MM.1S (cell line): ENCODE measurements at places on chromosomes 4 and X.

- no peak for DNase-seq
- no peaks in the 10 kb centered on the region for H3K36me3 ChIP-seq
- no peaks in the 10 kb centered on the region for H3K27me3 ChIP-seq
- H3K27ac ChIP-seq: no peak overlapping the region
Observed at GRCh38 chrX:4878640-4879039, 1165.2 kb upstream of the PRKX start.

DNA sequence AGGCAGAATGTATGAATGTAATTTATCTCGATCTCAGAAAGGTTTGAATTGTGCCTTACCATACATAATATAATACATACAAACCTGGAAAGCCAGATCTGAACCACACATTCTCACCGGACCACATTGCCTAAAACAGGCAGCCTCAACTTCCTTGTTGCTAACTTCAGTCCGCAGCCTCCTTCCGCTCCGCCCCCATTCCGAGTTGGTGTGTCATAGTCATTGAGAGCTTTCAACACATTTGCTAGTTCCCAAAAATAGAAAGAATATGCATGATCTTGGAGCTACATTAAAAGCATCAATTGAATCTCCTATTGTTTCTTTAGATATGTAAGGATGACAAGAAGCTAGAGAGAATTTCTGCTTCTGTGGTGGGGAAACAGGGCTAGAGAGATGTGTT, 127.2 kb downstream of the ARHGEF9 start:
- no peaks in the 10 kb centered on the region for H3K27me3 ChIP-seq
- no peak for DNase-seq
- no peaks in the 10 kb centered on the region; the same call in 1 of the 2 replicates for H3K36me3 ChIP-seq
- H3K4me3 ChIP-seq: no peak overlapping the region

- H3K27ac ChIP-seq: no peak overlapping the region
- no peaks in the 10 kb centered on the region for H3K27me3 ChIP-seq
- no peak overlapping the region for H3K4me3 ChIP-seq
Observed at GRCh38 chrX:41265615-41266014, 68.3 kb upstream of the DDX3X start.

- H3K27ac ChIP-seq: no peak overlapping the region
- no peaks in the 10 kb centered on the region for H3K27me3 ChIP-seq
- DNase-seq: no peak
- no peak overlapping the region for H3K4me3 ChIP-seq
- H3K4me1 ChIP-seq: no peaks in the 10 kb centered on the region
Observed at GRCh38 chr4:34466411-34466810, 1777.9 kb downstream of the ARAP2 start.

GRCh38 chr4:24002330-24002966, 112.6 kb upstream of the PPARGC1A start:
- no peak overlapping the region for H3K27ac ChIP-seq
- H3K36me3 ChIP-seq: no peaks in the 10 kb centered on the region
- no peaks in the 10 kb centered on the region for H3K4me1 ChIP-seq
- H3K27me3 ChIP-seq: no peaks in the 10 kb centered on the region
- no peak overlapping the region for H3K4me3 ChIP-seq

DNA sequence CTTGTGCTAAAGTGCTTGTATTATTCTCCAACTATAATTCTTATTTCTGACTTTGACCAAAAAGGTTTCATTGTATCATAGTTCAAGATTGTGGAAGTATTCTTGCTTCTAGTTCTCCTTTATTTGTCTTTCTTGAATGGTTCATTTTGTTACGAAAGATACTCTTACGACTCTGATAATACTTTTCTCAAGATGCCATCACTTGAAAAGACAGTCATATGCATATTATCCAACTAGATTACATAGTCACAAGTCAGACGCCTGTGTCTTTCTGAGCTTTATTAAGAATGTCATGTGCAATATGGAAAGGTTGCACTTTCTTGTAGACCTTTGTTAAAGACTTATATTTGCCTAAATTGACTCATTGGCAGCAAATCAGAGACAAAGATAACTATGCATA, 71.4 kb upstream of the HPGD start:
- H3K4me1 ChIP-seq: no peaks in the 10 kb centered on the region
- H3K4me3 ChIP-seq: no peak overlapping the region

DNA sequence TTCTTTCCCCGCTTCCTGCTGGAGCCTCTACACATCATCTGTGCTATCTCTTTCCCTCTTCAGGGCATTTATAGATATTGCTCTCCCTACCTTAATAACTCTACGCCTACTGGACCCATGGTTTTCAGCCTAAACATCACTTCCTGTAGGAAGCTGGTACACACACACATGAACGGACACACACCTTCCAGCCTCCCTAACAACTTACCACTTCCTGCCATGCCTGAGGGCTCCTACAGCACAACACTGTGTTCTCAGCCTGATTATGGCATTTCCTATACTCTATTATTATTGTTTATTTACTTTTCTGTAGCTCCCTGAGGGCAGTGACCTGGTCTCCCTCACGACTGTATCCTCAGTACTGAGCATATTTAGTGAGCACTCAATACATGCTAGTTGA, 163.6 kb upstream of the MAP3K15 start:
- no peak overlapping the region for H3K27ac ChIP-seq
- H3K4me3 ChIP-seq: no peak overlapping the region
- H3K27me3 ChIP-seq: no peaks in the 10 kb centered on the region
- no peak for DNase-seq

DNA sequence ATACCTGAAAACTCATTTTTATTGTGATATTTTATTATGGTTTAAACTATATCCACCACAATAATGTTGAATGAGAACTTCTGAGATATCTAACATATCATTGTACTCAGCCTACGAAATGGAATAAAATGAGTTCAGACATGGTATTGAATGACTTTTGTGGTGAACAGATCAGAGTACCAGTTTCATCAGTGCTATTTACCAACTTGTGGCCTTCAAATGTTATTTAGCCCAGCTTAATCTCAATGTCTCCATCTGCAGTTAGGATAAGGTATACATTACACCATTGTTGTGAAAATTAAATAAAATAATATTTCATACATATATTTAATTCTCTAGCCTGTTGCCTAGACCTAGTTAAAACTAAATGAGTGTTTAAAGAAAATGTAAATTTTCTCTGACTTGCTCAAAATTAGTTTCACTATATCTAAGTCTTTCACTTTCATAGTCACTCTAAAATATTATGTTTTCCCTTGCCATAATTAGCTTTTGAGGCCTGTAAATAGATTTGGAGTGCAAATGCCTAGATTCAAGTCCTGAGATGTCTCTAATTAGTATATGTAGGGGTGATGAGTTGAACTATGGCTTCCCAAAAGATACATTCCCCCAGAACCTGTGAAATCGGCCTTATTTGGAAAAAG, 594.2 kb downstream of the STPG2 start:
- no peaks in the 10 kb centered on the region for H3K27me3 ChIP-seq
- peak overlapping the region; percentile 17; the same call in 1 of the 2 replicates for H3K27ac ChIP-seq
- DNase-seq: peak; percentile 55

GRCh38 chrX:56802428-56802827, 73.4 kb downstream of the NBDY start:
- no peak overlapping the region; the same call in 1 of the 2 replicates for H3K4me3 ChIP-seq
- DNase-seq: no peak
- H3K27ac ChIP-seq: peak overlapping the region; percentile 61; the same call in 1 of the 2 replicates

DNA sequence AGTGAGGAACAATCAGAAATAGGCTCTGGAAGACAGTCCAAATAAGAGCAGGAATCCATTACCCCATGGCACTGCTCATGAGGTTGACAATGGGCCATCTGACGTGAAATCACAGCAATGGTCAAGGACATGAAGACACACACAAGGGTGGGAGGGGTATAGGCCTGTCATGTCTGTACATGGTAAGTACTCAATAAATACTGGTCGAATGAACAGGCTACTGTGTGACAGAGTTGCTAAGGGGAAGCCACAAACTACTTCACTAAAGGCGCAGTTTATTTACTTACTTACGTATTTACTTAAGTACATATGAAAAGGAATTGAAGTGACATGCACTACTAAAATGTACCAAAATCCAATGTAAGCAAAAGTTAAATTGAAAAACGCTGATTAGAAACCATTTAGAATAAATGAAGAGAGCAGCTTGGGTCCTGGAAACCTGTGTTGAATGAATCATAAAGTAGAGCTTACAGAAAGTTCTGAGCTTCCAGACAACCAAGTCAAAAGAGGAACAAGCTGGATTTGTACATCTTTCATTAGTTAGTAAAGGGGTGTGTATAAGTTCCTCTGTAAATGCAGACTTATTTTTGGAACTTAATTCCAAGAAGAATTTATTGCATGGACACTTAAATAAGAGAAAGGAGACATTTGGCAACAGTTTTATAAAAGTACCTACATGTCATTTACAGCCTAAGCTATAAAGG, 32.7 kb downstream of the ALPK1 start:
- no peak overlapping the region for H3K4me3 ChIP-seq
- H3K4me1 ChIP-seq: no peaks in the 10 kb centered on the region
- DNase-seq: no peak
- no peaks in the 10 kb centered on the region for H3K36me3 ChIP-seq

GRCh38 chr4:109465069-109465468, 31.5 kb downstream of the SEC24B start:
- H3K27ac ChIP-seq: no peak overlapping the region
- no peak overlapping the region for H3K4me3 ChIP-seq
- no peaks in the 10 kb centered on the region for H3K27me3 ChIP-seq
- H3K36me3 ChIP-seq: peaks cover 10% of the 10 kb centered on the region
- DNase-seq: no peak
- H3K4me1 ChIP-seq: no peaks in the 10 kb centered on the region

GRCh38 chr4:19152264-19152663, 1099.4 kb upstream of the SLIT2 start:
- H3K27me3 ChIP-seq: no peaks in the 10 kb centered on the region
- no peaks in the 10 kb centered on the region for H3K36me3 ChIP-seq
- H3K4me3 ChIP-seq: no peak overlapping the region
- H3K27ac ChIP-seq: peak overlapping the region; percentile 34; the same call in 1 of the 2 replicates
- peaks cover 15% of the 10 kb centered on the region for H3K4me1 ChIP-seq

- H3K27ac ChIP-seq: no peak overlapping the region
- H3K4me1 ChIP-seq: no peaks in the 10 kb centered on the region
- no peak overlapping the region for H3K4me3 ChIP-seq
- no peaks in the 10 kb centered on the region for H3K36me3 ChIP-seq
- H3K27me3 ChIP-seq: no peaks in the 10 kb centered on the region
- no peak for DNase-seq
Observed at GRCh38 chr4:4763822-4764557, 95.5 kb upstream of the MSX1 start.

DNA sequence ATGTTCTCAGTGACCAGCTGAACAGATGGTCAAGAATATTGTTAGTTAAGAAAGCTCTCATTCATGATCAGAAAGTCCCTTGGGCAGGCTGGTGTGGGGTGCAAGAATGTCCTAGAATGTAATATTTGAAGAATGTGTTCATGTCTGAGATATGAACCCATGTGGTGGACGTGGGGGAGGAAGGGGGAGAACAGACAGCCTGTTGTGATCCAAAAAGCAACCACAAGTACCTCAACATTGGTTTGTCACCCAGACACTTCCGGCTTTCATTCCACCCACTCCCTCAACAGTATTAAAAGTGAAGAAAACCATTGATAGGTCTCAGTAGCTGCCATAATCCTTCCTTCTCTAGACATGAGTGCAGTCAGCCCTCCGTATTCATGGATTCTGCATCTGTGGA, 82.2 kb downstream of the MAML3 start:
- no peaks in the 10 kb centered on the region for H3K4me1 ChIP-seq
- H3K27me3 ChIP-seq: no peaks in the 10 kb centered on the region
- H3K4me3 ChIP-seq: no peak overlapping the region
- H3K27ac ChIP-seq: no peak overlapping the region
- peak; percentile 14 for DNase-seq

GRCh38 chr4:152460488-152460887, 75.4 kb downstream of the FBXW7 start:
- H3K27ac ChIP-seq: peak overlapping the region; percentile 25; the same call in 1 of the 2 replicates
- no peak overlapping the region for H3K4me3 ChIP-seq
- no peaks in the 10 kb centered on the region for H3K36me3 ChIP-seq

GRCh38 chr4:169050284-169050683, 40.2 kb upstream of the CBR4 start:
- no peaks in the 10 kb centered on the region for H3K36me3 ChIP-seq
- no peak overlapping the region for H3K27ac ChIP-seq
- no peaks in the 10 kb centered on the region for H3K27me3 ChIP-seq
- DNase-seq: no peak

DNA sequence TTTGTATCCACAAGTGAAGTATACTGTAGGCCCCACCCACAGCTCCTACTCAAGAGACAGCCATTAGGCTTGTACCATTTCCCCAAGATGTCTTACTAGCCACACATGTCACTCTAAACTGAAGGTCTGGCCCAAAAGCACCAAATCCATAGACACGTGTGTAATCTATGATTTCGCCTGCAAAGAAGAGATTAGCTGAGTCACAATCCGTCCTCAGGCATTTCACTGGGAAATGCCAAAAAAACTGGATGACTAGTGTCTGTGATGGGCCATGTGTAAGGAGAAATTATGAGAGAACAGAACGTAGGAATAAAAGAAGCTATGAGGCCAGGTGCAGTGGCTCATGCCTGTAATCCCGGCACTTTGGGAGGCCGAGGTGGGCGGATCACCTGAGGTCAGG, 21.9 kb upstream of the RP2 start:
- H3K27ac ChIP-seq: no peak overlapping the region
- H3K27me3 ChIP-seq: no peaks in the 10 kb centered on the region
- no peak overlapping the region for H3K4me3 ChIP-seq
- no peak for DNase-seq
- H3K36me3 ChIP-seq: no peaks in the 10 kb centered on the region

GRCh38 chr4:105230287-105230686, 83.6 kb downstream of the TET2 start:
- H3K4me3 ChIP-seq: no peak overlapping the region
- no peaks in the 10 kb centered on the region for H3K27me3 ChIP-seq
- H3K4me1 ChIP-seq: peaks cover 5% of the 10 kb centered on the region
- no peaks in the 10 kb centered on the region for H3K36me3 ChIP-seq

DNA sequence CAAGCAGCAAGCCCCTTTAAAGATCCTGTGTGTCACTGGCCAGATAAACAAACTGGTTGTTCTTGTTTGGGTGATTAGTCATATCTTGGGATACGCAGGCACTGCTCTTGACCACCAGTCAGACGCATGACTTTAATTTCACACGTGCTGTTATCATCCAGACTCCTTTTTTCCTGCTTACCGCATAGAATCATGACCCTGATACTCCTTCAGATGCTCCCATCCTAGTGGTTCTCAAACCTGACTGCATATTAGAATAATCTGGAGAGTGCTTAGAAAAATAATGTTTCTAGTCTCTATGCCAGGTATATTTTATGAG, 78.8 kb downstream of the CLDN22 start:
- H3K27me3 ChIP-seq: no peaks in the 10 kb centered on the region
- DNase-seq: no peak
- no peak overlapping the region for H3K27ac ChIP-seq
- H3K36me3 ChIP-seq: no peaks in the 10 kb centered on the region
